ENCODE measurements at places on chromosomes 6 and 20.
A peak's percentile ranks its signal among the peaks of the same experiment; 100 is the strongest.

GRCh38 chr6:33028220-33028849, 18.9 kb upstream of the HLA-DOA start:
- no peak for DNase-seq

DNA sequence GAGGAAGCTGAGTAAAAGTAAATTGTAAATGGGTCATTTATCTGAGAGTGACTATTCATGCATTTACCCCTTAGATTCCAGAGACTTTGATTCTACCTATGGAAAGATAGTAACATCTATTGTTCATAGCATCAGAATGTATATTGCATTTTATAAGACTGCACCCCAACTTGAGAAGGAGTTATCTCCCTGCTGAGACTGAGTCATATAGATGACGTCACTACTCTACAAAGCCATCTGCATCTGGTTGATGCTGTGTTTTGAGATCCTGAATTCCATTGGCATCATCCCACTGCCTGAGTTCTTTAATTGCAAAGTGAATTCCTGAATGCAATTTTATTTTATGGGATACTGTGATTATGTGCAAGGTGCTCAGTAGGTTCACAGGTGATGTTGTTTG, 444.0 kb upstream of the SLC35B3 start:
- no peak for DNase-seq

- DNase-seq: no peak
Measured at GRCh38 chr6:152821525-152821924, 70.9 kb downstream of the VIP start.

- DNase-seq: no peak
Measured at GRCh38 chr20:34305333-34306230, 2.4 kb upstream of the AHCY start.

GRCh38 chr20:57780398-57780797, 70.6 kb upstream of the PMEPA1 start:
- no peak for DNase-seq

- DNase-seq: peak; percentile 70
Measured at GRCh38 chr6:21263531-21264287, 329.8 kb upstream of the SOX4 start.

DNA sequence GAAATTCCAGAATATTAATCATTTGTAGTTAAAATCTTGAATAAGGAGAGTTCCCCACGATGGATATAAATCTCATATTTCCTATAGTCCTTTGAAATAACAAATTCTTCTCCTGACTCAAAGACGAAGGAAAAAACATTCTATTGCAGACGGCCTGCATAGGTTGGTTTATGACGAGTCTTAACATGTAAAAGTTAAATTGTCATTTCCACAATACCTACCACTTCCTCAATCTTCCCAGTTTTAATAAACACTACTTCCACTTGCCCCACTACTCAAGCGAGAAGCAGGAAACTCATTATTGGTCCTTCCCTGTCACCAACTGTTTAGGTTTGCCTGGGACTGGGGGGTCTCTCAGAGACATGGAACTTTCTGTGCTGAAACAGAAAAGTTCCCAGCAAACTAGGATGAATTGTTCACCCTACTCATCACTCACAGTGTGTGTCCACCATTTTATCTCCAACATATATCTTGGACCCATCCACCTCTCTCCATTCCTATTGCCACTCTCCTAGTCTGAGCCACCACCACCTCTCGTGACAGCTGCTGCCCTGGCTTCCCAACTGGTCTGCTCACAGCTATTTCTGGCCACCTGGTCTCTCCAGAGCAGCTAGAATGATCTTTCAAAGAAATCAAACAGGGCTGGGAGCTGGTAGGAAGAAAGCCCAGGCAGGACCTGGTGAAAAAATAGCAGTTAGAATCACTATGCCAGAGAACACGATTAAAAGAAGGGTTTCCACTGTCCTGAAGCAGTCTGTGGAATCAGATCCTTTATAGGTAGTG, 15.1 kb upstream of the ZSCAN9 start:
- DNase-seq: no peak
